Stimulated activated CD8-positive, alpha-beta memory T cell treated with anti-CD3 and anti-CD28 coated beads, Interleukin-4, amount 100 ng/mL, for 1 hour (primary cell): ENCODE measurements at places on chromosomes 2 and 18.

DNA sequence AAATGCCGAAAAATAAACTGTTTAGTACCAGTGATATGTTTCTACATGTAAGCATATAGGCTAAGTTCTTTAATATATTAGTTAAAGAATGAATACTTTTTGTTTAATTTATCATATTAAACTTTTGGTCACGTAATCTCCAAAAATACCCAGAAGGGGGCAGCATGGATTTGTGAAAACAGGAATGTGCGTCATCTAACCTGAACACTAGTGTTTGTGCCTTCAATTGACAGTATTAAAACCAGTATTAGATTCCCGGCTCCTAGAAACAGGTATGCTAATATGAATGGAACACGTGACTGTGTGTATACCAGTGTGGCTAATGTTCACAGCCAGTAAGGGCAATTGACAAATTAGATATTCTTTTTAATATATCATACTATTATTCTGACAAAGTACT, 51.8 kb downstream of the WDR7 start:
- no peak for DNase-seq

DNA sequence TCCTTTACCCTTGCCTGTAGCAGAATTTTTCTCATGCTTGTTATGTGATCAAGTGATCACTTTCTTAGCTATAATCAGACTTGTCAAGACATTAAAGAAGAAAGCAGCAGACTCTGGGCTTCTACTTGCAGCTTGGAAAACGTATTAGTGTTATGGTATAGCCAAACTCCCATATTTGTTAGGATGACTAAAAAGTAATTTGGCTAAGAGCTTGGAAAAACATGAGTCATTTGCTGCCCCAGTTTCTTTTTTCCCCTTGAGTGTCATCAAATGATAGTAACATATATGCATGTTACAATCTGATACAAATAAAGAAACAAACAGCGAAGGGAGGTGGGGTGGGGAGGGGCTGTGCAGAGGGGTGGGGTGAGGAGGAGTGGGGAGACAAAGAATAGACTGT, 155.5 kb downstream of the IKZF2 start:
- DNase-seq = no peak

GRCh38 chr18:58960946-58961722, 96.5 kb downstream of the ZNF532 start:
- DNase-seq = no peak

DNA sequence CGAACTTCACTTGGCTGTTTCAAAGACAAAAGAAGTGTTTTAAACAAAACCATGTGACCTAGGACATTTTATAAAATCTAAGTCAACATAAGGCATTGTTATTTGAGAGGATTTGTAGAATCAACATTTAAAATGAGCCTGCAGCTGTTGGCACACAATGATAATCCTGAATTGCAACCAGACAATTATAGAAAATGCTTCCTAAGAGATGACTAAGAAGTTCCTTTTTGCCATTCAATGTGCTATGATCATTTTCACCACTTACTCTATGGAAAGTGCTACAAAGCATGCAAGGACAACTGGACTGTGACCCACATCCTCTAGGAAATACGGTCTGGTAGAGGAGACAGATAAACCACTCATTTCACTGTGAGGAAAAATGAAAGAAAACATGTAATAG, 246.4 kb downstream of the CDH20 start:
- no peak for DNase-seq

GRCh38 chr2:157421331-157421944, 22.5 kb downstream of the CYTIP start:
- DNase-seq = no peak

DNA sequence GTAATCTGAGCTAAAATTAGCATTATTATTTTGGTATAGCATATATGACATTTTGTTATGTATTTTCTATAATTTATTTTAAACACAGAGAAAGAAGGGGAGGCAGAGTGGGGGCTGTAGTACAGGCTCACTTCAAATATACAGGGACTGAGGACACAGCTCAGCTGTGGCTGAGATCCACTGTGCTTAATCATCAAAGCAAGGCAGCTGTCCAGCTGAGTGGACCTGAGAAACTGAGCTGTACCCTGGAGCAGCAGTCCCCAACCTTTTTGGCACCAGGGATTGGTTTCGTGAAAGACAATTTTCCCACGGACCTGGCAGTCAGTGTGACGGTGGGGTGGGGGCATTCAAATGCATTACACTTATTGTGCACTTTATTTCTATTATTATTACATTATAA, 687.2 kb downstream of the RNF144A start:
- DNase-seq = no peak

DNA sequence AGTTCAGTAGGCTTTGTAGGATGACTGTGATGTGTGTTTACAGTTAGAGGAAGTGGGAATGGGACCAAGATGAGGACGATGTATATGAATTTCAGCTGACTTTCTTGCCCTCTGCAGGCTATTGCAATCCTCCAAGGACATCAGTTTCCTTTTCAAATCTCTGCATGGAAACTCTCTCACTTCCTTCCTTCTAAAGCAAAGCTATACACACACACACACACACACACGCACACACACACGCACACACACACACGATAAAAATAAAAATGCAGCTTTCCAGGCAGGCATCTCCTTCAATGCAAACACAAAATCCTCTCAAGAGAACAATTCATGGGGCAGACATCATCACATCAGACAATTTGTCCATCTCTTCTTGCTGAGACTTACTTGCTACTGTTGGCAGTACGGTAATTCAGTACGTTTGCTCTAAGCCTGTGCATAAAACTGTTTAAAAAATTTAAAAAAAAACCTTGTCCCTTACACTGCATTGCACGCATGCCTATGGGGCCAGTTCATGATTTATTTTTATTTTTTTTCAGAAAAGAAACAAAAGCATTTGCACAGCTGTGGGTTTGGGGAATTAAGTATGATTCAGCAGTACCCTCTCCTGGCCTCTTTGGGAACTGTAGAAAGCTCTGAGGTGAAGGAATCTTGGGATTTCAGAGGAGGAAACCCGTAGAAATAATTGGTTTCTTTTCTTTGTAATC, 27.1 kb upstream of the ICOS start:
- DNase-seq = no peak

GRCh38 chr2:67752969-67753368, 309.8 kb downstream of the C1D start:
- no peak for DNase-seq

DNA sequence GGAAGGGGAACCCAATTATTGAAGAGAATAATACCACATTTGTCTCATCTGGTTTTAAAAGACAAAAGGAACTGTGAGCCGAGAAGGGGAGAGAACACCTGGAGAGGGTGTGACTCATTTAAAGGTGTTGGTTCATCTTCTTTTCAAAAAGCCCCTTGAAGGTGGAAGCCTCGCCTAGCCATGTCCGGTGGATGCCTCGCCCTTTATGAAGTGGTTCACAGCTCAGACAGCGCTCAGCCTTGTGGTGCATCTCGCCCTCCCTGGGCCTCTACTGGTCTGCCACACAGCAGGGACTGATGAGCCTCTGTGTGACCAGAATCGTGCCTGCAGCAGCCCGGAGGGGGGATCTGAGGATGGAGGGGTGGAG, 290.0 kb upstream of the CXCR4 start:
- no peak for DNase-seq

- no peak for DNase-seq
These were observed 143.5 kb upstream of the LMAN1 start for GRCh38 chr18:59502274-59503175.

GRCh38 chr2:135009339-135009738, 37.9 kb downstream of the MAP3K19 start:
- no peak for DNase-seq

- no peak for DNase-seq
These were observed 102.2 kb downstream of the INSIG2 start for GRCh38 chr2:118190474-118190873.

- DNase-seq = no peak
These were observed 91.1 kb upstream of the NDUFV2 start for GRCh38 chr18:9011431-9011830.

GRCh38 chr2:222878877-222879603, 18.2 kb downstream of the ACSL3 start:
- DNase-seq = no peak

- DNase-seq = no peak
These were observed 45.3 kb downstream of the SMAD7 start for GRCh38 chr18:48905513-48905912.

GRCh38 chr2:171923206-171923605, 945 bp downstream of the HAT1 start:
- DNase-seq = no peak

DNA sequence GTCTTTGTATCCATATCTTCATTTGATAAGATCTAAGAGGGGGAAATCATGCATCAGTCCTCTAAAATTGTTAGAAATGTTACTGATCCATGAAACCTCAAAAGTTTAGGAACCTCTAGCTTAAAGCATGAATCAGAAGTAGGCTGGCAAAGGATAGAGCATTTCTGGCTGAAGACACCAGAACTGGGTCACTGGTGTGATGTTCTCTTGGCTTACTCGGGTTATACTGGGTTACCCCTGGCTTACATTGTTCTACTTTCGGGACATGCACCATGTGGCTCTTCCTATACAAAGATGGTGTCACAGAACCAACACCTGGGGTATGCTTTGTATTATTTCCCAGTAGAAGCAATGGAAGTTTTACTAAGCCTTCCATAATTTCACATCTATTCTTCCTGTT, 83.2 kb upstream of the TNP1 start:
- no peak for DNase-seq

- no peak for DNase-seq
These were observed 38.9 kb downstream of the UGP2 start for GRCh38 chr2:63880625-63881024.

GRCh38 chr2:41972179-41972578, 75.6 kb upstream of the PKDCC start:
- no peak for DNase-seq

DNA sequence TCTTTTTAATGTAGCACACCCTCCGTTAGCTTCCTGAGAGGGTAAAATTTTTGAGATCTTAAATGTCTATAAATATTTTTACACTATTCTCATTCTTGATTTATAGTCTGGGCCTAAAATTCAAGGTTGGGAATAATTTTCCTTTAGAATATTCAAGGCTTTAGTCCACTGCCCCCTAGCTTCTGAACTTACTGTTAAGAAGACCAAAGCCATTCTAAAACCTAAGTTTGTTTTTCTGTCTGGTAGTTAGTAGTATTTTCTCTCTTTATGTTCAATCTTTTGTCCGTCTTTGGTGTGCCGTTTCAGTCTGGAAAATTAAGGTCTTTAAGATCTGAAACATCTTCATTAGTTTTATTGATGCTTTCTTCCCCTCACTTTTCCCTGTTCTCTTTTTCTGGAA, 14.5 kb downstream of the OSBPL6 start:
- no peak for DNase-seq

DNA sequence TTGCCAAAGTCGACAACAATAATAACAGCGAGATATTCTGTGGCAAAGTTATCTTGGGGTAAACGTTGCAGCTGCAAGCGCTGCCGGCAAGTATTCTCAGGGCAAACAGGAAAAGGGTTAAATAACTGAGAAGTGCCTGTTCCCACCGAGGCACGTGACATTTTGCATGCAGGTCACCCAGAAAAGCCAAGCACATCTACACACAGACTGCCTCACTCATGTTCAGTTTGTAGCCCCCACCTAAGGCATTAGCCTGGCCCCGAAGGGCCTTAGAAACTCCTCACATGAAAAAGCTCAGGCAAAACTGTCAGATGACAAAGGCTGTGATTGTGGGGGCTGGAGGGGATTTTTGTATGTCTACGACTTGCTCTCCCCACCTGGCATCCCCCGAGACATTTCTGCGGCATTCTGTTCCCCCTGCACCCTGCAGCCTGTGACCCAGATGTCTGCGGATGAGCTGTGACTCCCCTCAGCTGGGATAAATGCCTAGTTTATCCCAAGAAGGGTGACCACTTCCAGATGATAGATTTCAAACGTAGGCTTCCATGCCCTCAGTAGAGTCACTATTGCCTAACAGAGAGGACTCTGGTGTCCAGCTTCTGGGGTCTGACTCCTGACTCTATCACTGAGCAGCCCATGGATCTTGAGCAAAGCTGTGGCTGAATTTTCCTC, 215.2 kb upstream of the SIX2 start:
- DNase-seq = no peak

DNA sequence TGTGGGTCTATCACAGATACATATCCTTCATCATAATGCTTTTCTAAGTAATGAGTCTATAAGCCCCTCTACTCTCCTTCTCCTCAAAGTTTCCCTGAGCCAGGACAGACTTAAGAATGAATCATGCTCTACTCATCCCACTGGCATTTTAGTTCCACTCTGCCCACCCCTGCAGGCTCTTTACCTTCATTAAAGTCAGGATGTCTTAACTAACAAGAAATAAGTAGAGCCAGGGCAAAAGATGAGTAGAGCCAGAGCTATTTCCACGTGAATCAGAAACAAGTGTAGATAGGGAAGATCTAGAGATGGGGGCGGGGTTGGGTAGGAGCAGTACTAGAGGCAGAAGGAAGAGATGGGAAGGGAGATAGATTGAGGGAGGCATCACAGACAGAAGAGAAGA, 790.5 kb downstream of the RNF144A start:
- DNase-seq = no peak

DNA sequence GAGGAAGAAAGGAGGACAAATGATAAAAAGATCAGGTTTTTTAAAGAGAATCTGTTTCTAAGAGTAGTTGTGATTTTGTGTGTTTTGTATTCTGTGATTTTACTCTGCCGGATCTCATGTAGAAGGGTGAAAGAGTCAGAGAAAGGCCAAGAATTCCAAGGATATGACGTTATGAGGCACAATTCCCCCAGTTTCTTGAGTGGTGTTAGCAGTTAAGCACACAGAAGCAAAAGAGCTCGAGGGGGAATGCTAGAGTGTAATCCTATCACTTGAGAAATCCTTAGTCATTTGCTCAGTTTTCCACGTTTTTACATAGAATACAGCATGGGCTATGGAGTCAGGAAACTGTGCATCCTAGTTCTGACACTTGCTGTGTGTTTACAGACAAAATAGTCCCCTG, 34.8 kb downstream of the METTL4 start:
- no peak for DNase-seq

GRCh38 chr2:188478724-188479123, 187.1 kb downstream of the GULP1 start:
- DNase-seq = no peak

DNA sequence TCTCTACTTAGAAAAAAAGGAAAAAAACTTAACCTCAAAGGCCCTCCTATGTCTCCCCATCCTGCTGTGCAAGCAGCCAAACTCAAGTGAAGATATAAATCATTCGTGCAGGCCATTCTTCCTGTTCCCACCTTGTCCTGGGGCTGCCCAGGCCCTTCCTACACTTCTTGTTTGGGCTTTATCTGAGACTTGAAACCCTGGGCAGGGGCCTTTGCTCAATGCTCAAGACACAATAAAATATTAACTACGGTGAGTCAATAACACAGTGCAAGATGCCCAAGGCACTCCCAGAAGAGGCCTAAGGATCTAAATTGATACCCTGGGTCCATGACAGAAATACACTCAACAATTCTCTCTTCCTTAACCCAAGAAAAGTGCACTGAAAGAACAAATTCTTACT, 67.6 kb downstream of the TBC1D8 start:
- DNase-seq = no peak

GRCh38 chr18:49471532-49471931, 11.1 kb upstream of the DYM start:
- no peak for DNase-seq

DNA sequence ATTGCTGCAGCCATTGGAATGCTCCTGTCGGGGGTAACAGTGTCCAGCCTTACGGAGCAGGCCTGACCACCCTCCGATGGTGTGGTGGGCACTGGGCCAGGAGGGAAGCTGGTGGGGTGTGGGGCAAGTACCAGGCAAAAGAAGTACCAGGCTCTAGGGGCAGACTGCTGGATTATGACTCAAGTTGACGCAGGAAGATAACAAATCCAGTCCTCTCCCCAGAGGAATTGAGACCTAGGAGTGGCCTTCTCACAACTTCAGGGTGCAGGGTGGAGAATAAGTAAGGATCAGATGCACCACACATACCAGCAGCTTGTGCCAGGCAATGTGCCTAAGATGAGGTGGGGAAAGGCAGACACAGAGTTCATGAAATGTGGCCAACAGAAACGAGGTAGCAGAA, 37.9 kb downstream of the SEMA4F start:
- no peak for DNase-seq
